Body of pancreas (tissue), 4 donors: ENCODE measurements at places on chromosomes 4 and X. TPM values are rescaled to one million over a fixed set of nuclear protein-coding genes. Genes with fewer than 3 reads are reported as not detected.

PRRG3 gene
- 0.33 TPM for total RNA-seq

OTC gene
- 1.8 TPM for total RNA-seq

DNA sequence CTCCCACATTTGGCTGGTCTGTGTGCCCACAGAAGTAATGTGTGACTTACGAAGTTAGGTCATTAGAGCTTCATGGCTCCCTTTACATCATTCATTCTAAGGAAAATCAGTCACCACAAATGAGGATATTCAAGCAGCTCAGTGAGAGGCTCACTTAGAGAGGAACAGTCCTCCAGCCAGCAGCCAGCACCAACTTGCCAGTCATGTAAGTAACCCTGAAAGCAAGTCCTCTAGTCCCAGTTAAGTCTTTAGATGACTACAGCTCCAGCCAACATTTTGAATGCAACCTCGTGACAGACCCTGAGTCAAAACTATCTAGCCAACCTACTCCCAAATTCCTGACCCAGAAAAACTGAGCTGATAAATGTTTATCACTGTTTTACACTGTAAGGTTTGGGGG, 71.3 kb downstream of the LRBA start:
- DNase-seq = no peak

SYTL5 gene
- total RNA-seq = 5.3 TPM

DNA sequence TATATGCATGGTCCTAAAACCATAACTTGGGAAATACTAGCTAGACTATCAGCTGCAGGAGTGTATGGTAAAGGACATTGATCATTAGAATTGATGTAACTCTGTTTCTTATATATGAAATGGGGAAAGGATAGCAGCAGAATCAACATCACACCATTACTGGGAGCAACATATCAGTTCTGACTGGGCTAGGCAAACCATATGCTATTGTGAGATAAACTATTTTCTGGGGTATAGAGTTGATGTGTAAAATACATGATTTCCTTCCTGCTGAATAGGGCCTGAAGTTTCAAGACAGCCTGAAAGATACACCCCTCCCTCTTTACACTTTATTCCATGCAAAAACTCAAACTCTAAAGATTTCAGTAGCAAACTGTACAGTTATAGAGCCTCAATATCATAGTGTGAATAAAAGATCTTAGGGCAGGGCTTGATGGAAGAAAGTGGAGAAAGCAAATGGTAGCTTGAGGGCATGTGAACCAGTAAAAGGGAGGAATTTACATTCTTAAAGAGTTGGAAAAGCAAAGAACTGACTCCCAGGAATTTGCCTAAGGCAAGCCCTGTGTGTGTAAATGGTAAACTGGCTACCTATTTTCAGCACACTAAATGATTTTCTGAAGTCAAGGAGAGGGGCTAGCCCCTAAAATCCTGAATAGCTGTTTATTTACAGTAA, 404.1 kb downstream of the MAPK10 start:
- DNase-seq = no peak

AKAP14 gene
- total RNA-seq = not detected

DNA sequence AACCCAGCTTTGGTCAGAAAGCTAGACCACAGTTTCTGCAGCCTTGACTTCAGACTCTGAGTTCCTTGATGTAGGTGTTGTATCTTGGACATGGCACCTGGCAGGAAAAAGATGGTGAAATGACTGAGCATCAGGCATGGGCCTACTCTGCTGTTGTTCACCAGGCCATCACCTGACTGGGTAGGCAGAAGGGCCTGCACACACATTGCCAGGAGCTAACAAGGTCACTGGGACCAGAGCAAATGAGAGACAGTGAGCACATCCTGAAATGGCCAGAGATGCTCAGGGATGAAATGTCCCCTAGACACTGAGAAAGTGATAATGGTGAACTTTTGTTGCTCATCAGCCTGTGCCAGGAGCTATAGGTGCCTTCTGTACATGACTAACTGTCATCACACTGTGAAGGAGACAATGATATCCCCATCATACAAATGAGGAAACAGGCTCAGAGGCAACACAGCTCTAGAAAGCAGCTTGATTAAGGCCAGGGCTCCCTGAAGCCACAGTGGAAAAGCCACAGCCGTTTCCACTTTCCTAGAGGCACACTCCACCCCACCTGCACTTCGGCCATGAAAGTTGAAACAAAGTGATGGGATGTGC, 128.3 kb downstream of the TSPAN5 start:
- DNase-seq = no peak

GPR173 gene
- total RNA-seq = 0.66 TPM

PNCK gene
- not detected for total RNA-seq

DNA sequence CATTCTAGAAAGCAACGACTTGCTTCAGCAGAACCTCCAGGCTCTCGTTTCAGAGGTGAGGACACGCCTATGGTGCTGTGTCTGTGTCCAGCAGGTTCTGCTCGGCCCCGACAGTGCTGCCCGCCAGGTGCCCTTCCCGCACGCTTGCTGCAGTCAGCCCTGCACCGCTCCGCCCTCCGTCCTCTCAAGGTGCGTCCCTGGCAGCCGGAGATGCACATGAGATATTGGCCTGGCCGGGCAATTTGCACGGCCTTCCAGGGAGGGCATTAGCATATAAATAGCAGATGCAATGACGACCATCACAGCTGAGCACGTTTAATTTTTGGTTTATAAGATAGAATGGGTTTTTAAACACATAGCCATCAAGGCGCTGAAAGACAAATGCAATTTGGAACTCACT, 14.4 kb downstream of the UVSSA start:
- DNase-seq = no peak

SHISA3 gene
- not detected for total RNA-seq

SCOC gene
- 28.7 TPM for total RNA-seq

SSX4 gene
- not detected for total RNA-seq

- no peak for DNase-seq
Observed at GRCh38 chrX:53456254-53456653, 22.1 kb upstream of the HSD17B10 start.

DNA sequence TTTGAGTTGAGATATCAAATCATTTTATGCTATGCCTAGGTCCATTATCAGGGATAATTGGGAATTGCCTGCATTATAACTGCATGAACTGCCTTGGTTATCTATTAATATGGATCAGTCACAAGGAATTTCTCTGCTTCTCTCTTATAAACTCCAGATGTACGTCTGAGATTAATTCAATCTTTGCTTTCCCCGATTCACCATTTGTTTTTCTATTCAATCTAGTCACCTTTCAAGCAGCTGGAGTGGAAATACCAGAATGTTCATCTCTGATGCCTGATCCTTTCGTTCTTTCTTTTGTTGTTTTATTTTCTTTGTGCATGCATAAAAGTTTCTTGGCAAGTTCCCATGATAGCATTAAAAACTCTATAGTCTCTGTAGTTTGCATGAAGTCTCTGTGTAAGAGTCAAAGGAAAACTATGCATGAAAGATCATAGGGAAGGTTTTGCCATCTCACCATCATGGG, 22.6 kb downstream of the SYNPO2 start:
- DNase-seq = no peak

ARHGEF6 gene
- 5.7 TPM for total RNA-seq

- peak; percentile 69 for DNase-seq
Observed at GRCh38 chr4:109953556-109953955, 40.9 kb downstream of the EGF start.

DNA sequence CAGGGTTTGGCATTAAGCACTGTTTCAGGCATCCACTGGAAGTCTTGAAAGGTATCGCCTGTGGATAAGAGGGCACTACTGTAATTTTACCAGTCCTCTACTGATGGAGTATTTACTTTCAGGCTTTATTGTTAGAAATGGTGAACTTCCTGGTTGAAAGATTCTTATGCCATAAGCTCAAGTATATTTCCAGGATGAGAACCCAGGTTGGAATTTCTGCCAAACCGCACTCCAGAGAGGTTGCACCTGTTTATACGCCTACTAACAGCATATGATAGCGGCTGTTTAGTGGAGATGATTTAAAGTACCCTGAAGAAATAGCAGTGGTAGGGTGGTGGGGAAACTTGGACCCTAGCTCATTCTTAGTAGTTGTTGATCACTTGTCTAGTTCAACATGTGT, 9.9 kb downstream of the FNIP2 start:
- DNase-seq = no peak

DNA sequence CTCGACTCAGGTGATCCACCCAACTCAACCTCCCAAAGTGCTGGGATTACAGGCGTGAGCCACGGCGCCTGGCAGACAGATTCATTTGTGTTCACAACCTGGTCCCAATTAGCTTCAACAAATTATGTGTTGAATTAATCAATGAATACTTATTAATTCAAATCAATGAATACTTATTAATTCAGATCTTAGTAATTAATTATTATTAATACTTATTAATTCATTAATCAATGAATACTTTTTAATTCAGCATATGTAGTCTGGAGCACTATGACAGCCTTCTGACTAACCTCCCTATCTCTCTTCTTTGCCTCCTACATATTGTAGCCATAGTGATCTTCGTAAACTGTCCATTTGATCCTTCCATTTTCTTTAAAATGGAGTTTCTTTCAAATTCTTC, 56.7 kb upstream of the RBPJ start:
- no peak for DNase-seq

DNA sequence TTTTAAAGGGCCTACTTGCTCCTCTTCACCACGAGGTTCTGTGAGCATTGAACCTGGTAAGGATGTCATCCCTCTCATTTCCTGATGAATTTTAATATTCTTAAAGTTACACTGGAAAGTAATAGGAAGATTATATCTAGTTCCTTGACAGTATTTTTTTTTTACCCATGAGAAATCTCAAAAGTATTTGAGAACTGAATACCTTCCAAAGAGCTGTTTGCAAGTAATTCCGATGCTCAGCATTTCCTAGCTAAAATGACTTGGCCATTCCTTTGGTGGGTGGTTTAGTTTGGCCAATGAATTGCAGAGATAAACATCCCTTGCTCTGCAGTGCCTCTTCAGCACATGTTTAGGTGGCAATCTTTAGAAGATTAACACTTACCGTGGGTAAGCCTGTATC, 110.2 kb upstream of the WDR1 start:
- no peak for DNase-seq

- DNase-seq = no peak
Observed at GRCh38 chr4:130449741-130450140, 1353.8 kb downstream of the C4orf33 start.

GRCh38 chr4:8410066-8410625, 30.4 kb downstream of the ACOX3 start:
- DNase-seq = no peak

DNA sequence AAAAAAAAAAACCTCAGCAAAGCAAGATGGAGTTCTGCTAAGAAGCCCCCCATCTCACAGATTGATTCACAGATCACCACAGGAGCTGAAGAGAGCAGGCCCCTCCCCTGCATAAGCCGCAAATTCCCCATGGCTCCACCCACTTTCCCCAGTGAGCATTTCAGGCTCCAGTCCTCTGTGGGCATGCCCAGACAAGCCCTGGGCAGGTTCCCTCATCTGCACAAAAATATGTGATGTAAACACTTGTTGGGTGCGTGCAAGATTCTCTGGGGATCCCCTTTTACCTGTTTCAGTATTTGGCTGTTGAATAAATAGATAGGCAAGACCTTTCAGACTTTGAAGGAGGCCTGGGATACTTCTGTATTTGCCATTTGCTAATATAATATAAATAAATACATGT, 514.3 kb downstream of the PCDH7 start:
- DNase-seq = no peak

SSX2B gene
- not detected for total RNA-seq

- DNase-seq = no peak
Observed at GRCh38 chr4:74896595-74896994, 36.3 kb upstream of the PARM1 start.

DNA sequence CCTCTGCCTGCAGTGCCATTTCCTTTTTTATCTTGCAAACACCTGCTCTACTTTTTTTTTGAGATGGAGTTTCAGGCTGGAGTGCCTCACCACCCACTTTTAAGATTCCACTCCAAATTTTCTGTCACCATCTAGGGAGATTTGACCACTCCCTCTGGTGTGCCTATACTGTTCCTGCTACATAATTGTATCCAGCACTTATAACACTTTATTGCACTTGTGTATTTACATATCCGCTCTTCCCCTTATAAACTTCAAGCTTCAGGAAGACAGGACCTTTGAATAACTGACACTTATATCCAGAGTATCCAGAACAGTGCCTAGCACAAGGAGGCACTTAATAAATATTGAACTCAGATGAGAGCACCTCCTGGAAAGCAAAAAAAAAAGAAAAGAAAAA, 6.2 kb upstream of the CENPI start:
- no peak for DNase-seq

- no peak for DNase-seq
Observed at GRCh38 chr4:108592674-108592986, 27.7 kb upstream of the RPL34 start.

GLRA2 gene
- total RNA-seq = not detected

GRCh38 chrX:12753366-12753765, 37.8 kb upstream of the PRPS2 start:
- DNase-seq = no peak

MAGEB16 gene
- not detected for total RNA-seq

DNA sequence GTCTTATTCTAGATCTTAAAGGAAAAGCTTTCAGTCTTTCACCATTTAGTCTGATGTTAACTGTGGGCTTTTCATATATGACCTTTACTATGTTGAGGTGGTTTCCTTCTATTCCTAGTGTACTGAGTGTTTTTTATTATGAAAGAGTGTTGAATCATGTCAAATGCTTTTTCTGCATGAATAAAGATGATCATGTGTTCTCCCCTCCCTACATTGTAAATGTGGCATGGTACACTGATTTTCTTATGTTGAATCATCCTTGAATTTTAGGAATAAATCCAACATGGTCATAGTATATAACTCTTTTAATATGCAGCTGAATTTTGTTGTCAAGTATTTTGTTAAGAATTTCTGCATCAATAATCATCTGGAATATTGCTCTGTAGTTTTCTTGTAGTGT, 4.3 kb downstream of the CLGN start:
- no peak for DNase-seq

NAA11 gene
- not detected for total RNA-seq

PAGE5 gene
- total RNA-seq = not detected

CCKAR gene
- total RNA-seq = 1.0 TPM

SRPX gene
- total RNA-seq = 42.5 TPM

DNA sequence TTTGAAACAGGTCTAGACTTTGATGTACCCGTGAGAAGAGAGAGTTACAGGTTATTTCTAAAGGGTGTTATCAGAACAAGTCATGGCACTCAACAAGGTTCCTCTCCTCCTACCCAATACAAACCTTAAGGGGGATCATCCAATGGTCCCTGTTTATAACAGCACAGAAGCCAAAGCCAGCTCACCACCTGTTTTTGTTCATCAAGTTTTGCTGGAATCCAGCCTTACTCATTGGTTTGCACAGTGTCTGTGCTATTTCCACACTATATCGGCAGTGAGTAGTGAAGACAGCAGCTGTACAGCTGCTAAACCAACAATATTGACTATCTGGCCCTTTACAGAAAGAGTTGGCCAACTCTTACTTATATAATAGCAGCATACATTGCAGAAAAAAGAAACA, 262.1 kb upstream of the STS start:
- DNase-seq = no peak

DNA sequence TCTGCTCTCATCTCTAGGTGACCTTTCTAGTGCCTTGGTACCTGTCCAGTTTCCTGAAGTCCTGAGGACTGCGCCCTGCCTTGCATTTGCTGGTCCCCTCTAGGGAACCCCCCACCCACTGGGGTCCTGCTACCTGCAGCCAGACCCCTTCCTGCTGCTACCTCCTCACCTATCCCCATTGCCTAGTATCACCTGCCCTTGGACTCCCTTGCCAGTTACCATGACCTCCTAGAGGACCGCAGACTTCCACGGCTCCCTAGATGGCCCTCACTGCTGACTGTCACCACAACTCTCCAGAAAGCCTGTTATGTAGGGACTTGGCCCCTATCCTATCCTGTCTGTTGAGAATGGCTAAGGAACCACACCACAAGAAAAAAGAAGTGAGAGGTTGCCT, 166.6 kb downstream of the EFNB1 start:
- no peak for DNase-seq
